ENCODE measurements at places on chromosomes 2 and 18.
A peak's percentile ranks its signal among the peaks of the same experiment; 100 is the strongest.

- no peak for DNase-seq
These were observed 235.2 kb upstream of the PIK3C3 start for GRCh38 chr18:41719808-41720207.

DNA sequence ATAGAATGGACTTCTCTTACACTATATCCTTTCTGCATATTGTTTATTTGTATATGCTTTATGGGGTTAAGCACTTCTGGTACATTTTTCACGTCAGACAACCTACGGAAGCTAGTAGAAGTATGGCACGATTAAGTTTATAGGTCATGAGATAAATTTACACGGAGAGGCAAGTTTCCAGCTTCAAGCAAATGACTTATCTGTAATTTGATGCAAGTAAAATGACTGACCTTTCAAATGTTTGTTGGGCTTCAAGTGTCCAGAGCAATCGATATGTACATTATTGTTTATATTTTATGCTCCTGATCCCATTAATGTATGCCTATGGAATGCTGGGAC is 97.5 kb upstream of the EFEMP1 start:
- no peak for DNase-seq

GRCh38 chr18:58026395-58026794 is 17.6 kb upstream of the NEDD4L start:
- DNase-seq = no peak

GRCh38 chr2:188973641-188974040 is 532 bp upstream of the COL3A1 start:
- DNase-seq = no peak

GRCh38 chr2:121777699-121778058 is 22.2 kb downstream of the TSN start:
- DNase-seq = peak; percentile 28

GRCh38 chr18:55179425-55179824 is 220.2 kb upstream of the CCDC68 start:
- DNase-seq = no peak

GRCh38 chr18:23573626-23574431 is 12.5 kb downstream of the NPC1 start:
- no peak for DNase-seq
